Stimulated activated CD4-positive, alpha-beta T cell treated with anti-CD3 and anti-CD28 coated beads, TNF-alpha, amount 100 ng/mL, for 4 hours (primary cell): ENCODE measurements at places on chromosomes 1 and 21.

GRCh38 chr1:11598461-11598860, 55.8 kb downstream of the FBXO2 start:
- no peak for DNase-seq

DNA sequence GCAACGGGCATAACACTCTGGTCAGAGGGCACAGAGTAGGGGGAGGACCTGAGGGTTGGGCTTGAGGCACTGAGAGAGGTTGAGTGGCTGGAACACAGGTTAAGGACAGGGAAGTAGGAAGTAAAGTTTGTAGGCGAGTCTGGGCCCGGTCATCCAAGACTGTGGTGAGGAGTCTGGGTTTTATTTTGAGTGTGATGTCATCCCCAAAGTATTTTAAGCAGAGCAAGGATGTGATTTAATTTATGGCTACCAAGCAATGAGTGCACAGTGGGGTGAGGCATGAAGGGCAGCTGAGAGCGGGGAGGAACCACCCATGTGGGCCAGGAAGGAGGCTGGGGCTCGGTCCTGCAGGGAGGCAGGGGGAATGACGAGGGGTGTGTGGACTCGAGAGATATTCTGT, 11.2 kb upstream of the VWA5B1 start:
- DNase-seq = no peak

- DNase-seq = no peak
These were observed 9.3 kb downstream of the MYBPH start for GRCh38 chr1:203166192-203166940.

GRCh38 chr1:230185076-230186001, 118.3 kb downstream of the GALNT2 start:
- DNase-seq = no peak

DNA sequence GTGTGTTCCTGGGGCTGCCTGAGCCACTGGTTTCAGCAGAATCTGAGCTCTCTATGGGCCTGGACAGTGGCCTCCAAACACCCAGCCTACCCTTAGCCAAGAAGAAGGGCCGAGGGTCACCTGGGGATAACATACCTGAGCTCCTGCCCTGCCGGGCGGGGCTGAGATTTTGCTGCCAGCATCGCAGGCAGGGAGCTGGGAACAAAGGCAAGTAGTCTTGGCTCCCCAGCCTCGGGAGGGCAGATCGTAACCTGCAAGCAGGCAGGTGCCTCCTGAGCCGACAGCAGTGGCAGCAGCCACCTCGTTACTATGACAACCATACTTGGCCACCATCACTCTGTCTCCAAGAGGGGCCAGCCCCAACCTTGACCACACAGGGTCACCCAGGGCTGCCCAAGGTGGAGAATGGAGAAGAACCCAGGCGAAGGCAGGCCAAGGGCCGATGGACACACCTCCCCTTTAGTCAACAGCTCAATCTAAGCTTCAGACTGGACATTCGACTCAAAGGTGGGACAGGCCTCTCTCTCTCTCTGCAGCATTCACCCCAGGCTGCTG, 54.6 kb downstream of the TOMM20 start:
- no peak for DNase-seq

DNA sequence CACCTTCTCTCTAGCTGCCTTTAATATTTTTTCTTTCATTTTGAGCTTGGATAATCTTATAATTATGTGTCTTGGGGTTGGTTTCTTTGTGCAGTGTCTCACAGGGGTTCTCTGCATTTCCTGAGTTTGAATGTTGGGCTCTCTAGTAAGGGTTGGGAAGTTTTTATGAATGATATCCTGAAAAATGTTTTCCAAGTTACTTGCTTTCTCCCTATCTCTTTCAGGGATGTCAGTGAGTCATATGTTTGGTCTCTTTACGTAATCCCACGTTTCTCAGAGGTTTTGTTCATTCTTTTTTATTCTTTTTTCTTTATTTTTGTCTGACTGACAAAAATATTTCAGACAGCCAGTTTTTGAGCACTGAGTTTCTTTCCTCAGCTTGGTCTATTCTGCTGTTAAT, 55.4 kb upstream of the CCDC190 start:
- no peak for DNase-seq

GRCh38 chr1:240350910-240351331, 259.2 kb downstream of the FMN2 start:
- no peak for DNase-seq

DNA sequence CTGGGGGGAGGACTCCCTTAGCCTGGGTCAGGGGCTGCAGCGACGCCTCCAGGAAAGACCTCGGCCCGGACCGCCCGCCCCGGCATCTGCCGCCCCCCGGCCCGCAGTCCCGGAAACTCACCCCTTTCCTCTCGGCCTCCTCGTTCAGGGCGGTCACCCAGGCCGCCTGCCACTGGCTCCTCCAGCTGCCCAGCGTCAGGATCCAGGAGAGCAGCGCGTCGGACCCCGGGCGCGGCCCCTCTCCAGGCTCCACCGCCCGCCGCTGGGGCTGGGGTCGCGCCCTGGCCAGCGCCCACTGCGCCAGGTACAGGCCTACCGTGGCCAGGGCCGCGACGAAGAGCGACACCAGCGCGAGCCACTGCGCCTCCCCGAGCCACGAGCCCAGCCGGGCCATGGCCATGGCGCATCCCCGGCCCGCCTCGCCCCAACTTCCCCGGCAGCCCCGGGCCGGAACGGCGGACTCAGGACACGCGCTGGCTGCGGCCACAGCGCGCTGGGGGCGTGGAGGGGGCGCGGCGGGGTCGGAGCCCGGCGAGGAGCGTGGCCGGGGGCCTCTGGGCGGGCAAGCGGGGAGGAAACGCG, 478 bp downstream of the C2CD2 start:
- no peak for DNase-seq
